ENCODE measurements at places on chromosomes 4 and X.

DNA sequence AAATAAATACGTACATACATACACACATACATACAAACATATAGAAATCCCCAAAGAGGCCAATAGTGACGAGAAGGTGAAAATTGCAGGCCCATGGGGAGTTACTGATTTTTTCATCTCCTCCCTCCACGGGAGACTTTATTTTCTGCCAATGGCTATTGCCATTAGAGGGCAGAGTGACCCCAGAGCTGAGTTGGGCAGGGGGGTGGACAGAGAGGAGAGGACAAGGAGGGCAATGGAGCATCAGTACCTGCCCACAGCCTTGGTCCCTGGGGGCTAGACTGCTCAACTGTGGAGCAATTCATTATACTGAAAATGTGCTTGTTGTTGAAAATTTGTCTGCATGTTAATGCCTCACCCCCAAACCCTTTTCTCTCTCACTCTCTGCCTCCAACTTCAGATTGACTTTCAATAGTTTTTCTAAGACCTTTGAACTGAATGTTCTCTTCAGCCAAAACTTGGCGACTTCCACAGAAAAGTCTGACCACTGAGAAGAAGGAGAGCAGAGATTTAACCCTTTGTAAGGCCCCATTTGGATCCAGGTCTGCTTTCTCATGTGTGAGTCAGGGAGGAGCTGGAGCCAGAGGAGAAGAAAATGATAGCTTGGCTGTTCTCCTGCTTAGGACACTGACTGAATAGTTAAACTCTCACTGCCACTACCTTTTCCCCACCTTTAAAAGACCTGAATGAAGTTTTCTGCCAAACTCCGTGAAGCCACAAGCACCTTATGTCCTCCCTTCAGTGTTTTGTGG, 180.7 kb downstream of the AR start:
- H3K27ac ChIP-seq: no peak overlapping the region
- H3K36me3 ChIP-seq: no peaks in the 10 kb centered on the region
- no peak overlapping the region for H3K4me3 ChIP-seq
- no peak for DNase-seq

DNA sequence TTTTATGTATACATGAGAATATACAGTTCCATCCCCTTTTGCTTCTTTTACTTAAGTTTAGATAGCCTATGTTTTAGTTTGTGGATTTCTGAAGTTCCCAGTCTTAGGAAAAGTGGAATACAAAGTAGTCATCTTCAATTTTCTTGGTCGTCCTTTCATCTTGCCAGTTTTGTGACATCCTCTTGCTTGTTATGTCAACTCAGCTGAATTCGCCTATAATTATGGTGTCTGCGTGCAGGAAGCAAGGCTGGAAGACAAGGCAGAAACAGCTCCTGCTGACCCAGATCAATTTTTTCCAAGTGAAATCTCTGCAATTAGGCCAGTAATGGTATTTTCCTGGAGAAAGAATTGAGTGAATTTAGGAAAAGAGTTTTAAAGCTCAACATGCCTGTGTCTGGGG, 28.1 kb upstream of the NYX start:
- H3K4me1 ChIP-seq: no peaks in the 10 kb centered on the region
- no peaks in the 10 kb centered on the region for H3K27me3 ChIP-seq
- H3K27ac ChIP-seq: no peak overlapping the region
- no peaks in the 10 kb centered on the region for H3K36me3 ChIP-seq
- DNase-seq: no peak
- H3K4me3 ChIP-seq: no peak overlapping the region

- no peaks in the 10 kb centered on the region for H3K36me3 ChIP-seq
- no peak for DNase-seq
- no peak overlapping the region for H3K27ac ChIP-seq
- no peak overlapping the region for H3K4me3 ChIP-seq
These were observed 44.9 kb upstream of the ADAMTS3 start for GRCh38 chr4:72613959-72614358.

DNA sequence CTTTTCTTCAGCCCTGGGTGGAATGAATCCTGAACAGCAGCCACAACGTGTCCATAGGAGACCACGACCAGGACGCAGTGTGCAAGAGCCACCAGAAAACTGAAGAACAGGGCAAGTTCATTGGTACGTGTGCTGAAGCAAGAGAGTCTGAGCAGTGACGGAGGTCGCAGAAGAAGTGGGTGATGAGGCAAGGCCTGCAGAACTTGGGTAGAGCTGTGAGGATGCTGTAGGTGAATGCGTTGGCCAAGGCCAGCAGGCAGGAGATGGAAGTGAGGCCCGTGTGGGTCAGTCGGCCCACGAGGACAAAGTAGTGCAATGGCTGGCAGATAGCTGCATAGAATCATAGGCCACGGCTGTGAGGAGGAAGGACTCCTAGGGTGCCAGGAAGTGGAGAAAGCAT, 5.6 kb upstream of the CTAG2 start:
- H3K4me1 ChIP-seq: no peaks in the 10 kb centered on the region
- no peaks in the 10 kb centered on the region for H3K36me3 ChIP-seq
- no peaks in the 10 kb centered on the region for H3K27me3 ChIP-seq
- H3K4me3 ChIP-seq: no peak overlapping the region
- no peak for DNase-seq
- H3K27ac ChIP-seq: no peak overlapping the region
